GM04503 (cell line): ENCODE measurements at places on chromosomes 16 and 17.

DNA sequence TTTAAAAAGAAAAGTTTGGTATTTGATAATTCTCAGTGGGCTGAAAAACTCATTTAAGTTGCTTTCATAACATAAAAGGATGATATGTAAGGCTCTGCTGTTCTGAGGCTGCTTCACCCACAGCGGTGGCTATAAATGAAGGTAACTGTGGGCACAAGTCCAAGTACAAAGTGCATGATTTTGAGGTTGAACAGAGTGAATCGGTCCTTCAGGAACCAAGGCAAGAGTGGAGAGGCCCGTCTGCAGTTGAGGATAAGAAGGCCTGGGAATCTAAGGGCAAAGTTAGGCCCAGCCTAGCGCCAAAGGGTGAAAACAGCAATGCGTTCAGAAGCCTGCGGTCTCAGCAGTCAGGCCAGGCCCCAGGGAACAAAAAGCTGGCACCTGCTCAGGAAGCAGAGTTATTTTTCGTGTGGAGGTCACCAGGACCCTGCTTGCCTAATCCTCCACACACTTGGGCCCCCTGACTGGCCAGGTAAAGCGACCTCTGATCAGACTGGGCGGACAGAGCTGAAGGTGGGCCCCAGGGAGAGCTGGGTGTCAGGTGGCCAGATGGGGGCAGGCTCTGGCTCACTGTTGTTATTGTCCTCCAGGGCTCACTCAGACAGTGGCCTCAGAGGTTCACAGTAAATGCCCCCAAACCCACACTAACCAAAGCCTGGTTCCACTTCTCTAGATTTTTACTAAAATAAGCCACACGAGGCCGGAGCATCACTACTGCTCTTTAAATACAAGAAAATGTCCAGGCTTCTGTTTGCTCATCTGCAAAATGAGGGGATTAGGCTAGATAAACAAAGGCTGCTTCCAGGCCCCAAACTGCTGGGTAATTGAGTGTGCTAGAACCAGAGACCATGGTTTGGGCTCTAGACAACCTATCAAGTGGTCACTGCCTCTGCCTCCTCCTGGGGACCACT, 46.5 kb downstream of the TEX2 start:
- DNase-seq: no peak

DNA sequence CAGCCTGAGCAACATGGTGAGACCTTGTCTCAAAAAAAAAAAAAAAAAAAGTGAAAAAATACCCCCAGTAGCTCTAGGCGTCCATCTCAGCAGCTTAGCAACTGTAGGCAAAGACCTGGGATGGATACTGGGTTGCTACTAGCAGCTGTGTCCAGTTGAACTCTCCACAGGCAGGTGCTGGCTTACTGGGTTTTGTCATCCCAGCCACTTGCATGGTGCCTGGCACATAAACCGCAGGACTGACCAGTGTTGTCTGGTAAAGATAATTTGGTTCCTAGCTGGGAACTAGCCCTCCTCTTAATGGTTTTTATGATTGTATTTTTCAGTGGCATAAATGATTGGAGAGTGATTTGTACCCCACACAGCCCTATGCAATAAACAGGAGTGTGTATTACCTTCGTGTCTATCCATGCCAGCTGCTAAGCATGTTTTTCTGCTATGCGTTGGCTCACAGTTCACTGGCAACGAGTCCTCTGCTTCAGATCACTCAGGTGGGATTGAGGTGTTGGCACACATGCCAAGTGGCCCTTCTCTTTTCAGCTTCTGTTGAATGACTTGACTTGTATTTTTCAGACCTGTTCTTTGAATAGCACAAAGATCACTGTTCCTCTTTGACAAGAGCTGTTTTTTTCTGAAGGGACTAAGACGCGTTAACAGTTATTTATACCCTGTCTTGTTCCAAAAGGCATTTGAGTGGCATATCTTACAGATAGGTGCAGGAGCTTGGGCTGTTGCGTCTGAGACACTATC, 352.9 kb downstream of the SNX29 start:
- no peak for DNase-seq

DNA sequence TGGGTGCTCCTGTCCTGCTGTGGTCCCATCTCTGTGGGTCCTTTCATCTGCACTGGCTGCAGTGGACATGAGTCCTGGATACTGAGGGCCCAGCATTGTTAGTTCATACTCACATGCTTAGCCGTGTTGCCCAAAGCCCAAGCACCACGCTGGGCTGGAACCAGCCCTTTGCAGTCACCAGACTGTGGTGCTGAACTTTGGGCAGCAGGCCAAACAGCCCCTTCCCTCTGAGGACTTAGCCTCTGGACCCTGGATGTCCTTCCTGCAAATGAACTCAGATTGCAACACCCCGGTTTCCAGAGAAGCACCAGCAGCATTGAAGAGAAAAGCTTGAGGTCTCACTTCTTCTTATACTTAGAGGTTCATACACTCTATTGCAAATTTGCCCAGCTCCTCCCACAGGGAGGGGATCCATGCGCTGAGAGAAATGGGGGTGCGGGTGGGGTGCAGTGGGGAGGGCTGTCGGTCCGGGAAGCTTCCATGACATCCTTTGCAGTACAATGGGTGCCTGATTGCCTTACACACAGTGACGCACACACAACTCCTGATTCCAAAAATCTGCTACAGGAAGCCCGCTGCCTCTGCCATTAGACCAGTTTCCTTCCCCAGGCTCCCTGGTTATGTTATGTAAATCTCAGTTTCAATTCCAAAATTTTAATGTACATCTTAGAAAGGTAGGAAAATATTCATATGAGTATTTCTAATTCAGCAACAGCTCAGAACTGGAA, 65.8 kb downstream of the RGS9 start:
- no peak for DNase-seq

DNA sequence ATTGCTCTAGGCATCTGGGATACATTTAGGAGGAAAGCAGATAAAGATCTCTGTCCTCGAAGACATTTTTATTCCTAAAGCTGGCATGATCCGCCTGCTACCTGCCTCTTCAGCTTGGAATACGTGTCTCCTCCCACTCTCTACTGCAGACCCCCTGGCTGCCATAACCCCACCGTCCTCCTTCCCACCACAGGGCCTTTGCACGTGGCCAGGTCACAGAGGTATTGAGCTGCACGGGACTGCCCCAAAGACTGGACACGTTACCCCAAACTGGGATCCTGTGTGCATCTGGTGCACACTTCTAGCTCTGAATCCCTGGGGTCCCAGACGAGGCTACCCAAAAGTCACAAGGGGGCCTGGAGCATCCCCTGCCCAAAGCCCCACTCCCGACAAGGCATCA, 351.2 kb upstream of the EEF2KMT start:
- DNase-seq: no peak

DNA sequence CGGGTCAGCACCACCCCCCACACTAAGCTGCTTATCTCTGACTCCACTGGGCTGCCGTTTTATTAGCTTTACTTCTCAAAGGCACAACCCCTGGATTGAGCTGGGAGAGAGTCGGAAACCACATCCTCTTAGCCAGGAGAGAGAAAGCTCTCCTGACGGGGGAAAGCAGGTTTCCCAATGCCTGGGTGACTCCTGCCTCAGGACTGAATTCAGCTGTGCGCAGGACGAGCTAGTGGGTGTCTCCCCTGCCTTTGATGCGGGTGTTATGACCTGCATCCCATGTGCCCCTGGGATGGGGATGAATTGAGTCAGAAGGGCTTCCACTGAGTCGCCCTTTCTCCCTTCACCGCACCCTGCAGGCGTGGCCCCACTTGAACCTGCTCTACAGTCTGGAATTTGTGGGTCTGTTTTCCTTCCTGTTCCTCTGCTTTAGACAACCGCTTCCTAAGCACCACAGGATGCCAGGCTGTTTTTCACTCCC, 819.2 kb upstream of the EEF2KMT start:
- no peak for DNase-seq

- DNase-seq: no peak
Observed at GRCh38 chr17:57138956-57139576, 54.0 kb downstream of the AKAP1 start.

GRCh38 chr16:17939122-17939536, 397.4 kb downstream of the NPIPA8 start:
- no peak for DNase-seq

DNA sequence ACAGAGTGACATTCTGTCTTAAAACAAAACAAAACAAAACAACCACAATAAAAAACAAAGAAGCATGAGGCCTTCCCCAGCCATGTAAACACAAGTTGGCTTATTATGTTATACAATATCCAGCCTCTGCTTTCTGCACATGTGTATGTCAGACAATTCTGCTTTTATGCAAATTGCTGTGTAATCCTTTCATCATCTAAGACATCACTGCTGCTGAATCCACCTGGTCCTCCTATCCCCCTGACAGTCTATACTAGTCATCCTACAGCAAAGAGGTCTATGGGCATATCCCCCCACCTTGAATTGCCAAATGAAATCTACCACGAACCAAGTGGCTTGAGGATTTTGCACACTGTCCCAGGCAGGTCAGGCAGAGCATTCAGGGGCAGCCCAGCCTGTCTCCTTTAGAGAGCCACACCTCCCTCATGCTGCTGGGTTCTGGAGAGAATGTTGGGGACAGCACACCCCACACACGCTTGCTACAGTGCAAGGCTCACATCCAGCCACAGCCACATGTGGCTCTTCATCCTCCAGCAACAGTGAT, 339.6 kb upstream of the CDH5 start:
- DNase-seq: no peak

GRCh38 chr16:62692685-62693084, 656.4 kb upstream of the CDH8 start:
- no peak for DNase-seq

- DNase-seq: no peak
Observed at GRCh38 chr17:50312308-50312707, 33.6 kb upstream of the XYLT2 start.

DNA sequence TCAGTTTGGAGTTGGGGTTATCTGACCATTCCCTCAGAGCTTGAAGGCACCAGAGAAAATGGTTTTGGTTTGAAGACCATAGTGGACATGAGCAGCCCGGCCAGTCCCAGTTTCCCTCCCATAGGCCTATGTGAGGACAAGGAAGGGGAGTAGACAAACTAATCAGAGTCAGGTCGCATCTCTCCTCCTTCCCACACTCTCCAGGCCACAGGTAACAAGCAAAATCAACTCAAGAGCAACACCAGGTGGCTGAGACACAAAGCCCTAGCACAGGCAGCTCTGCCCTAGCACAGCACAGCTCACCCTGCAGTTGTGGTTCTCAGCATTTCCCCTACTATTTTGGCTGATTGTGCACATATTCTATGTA, 7.2 kb downstream of the SUPT4H1 start:
- DNase-seq: no peak

GRCh38 chr17:32593003-32593402, 106.2 kb downstream of the CDK5R1 start:
- DNase-seq: no peak

DNA sequence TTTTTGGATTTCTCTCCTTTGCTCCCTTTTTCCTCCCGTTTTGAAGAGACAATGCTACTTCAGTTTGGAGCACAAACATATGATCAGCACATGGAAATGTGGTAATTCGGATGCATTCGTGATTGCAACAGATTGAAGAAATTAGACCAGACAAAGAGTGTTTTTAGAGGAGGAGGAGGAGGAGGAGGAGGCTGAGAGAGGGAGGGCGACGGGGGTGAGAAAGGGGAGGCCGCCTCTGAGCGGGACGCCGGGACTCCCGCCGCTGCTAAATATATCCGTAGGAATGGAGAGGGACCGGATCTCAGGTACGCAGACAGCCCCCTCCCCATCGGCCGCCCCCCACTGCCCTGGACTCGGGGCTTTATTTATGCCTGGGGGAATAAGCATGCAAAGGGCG, 179.3 kb downstream of the SEC14L1 start:
- DNase-seq: peak; percentile 64

GRCh38 chr17:35188111-35188510, 6.1 kb downstream of the SLC35G3 start:
- DNase-seq: no peak

- no peak for DNase-seq
Observed at GRCh38 chr17:13152501-13152900, 134.7 kb upstream of the ELAC2 start.

DNA sequence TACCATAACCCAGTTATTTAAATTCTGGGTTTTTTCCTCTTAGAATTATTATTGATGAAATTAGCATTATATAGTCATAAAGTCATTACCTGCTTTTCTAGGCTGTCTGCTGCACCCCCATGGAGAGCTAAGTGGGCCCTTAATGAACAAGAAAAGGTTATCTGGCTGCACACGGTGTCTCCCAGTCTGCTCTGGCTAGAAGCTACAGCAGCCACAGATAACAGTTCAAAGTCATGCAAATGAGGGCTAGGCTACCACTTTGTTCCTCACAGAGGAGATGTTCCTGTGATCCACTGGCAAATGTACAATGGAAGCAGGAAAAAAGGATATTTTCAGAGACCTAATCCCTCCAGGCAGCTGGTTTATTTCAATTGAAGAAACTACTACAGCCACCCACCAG, 112.1 kb downstream of the SNX11 start:
- no peak for DNase-seq

GRCh38 chr17:63988741-63989621, 9.2 kb upstream of the PRR29 start:
- no peak for DNase-seq

- DNase-seq: no peak
Observed at GRCh38 chr17:32529604-32530003, 42.8 kb downstream of the CDK5R1 start.

DNA sequence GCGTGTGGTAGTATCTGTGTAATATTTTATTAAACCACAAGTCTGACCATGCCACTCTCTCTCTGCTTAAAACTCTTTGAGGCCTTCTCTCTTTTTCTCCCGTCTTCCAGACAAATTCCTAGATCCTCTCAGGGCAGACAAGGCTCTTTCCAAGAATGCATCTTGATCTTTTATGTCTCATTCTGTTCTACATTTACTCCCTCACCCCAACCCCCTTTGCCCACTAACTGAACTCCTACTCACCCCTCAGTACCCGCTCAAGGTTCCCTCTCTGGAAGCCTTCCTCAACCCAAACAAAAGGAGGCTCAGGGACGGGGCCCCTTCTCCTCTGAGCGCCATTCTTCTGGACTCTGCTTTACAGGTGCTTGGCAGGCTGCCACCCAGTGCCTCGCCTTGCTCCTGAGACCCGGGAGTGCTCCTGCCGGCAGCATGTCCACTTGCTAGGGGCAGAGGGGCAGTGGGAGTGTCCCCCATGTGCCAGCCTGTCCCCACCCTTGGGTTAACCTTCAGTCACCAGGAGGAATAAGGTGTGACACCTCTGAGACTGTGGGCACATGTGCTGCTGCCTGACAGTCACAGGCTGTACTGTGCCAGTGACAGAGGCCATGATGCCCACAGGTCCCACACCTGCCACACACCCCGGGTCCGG, 9.2 kb downstream of the SLC13A2 start:
- DNase-seq: no peak

DNA sequence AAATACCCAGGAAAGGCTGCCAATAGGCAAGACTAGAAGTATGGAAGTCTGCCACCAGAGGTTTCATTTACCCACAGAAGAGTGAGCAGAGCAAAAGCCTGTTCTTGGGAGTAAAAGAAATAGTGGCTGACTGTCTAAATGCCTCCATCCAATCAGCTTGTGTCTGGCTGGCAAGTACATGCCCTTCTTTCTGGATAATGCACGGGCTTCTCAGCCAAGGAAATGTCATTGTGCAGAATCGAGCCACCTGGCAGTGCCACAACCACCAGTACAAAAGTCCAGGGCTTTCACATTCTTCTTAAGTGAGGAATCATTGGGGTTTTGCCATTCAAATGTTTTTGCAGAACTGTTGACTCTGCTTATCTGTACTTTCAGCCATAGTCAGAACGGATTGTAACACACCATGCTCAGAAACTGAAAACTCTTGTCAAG, 10.1 kb upstream of the ERCC4 start:
- peak; percentile 35 for DNase-seq

GRCh38 chr16:10743227-10743609, 424 bp upstream of the NUBP1 start:
- no peak for DNase-seq

- DNase-seq: peak; percentile 20
Observed at GRCh38 chr17:13337864-13338371, 263.8 kb downstream of the HS3ST3A1 start.
